ENCODE measurements at places on chromosomes 5 and 9.
A peak's percentile ranks its signal among the peaks of the same experiment; 100 is the strongest.

DNA sequence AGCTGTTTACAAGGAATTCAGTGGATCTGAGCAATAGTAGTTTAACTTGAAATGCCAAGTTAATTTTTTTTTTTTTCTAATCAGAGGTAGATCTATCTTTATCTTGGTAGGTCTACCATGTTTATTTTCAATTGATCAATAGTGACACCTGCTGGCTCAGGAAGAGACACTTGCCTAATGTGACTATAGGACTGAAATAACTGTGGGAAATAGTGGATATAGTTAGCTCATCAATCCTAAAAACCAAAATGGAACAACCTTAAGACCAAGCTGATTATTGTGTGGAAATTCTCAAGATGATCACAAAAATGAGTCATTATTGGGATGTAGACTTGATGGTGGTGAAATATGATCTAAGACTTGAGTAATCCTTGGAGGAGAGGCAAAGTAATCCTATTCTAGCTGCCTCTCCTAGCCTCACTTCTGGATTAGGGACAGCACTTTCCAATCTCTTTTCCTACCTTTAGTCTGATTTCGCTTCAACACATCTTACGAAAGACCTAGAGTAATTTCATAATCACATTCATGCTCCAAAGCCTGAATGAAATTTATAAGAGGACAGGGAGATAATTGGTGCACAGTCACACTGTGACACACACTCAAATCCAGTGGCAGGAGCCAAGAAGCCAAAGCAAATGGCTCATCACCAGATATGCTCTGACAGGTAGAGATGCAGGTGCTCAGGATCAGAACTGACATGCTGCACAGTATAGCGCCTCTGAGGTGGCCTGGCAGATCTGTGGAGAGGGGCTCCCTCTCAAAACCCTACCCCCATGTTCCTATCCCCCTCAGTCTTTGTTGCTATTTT, 156.3 kb downstream of the HMHB1 start:
- DNase-seq = peak; percentile 12

GRCh38 chr5:173873306-173873922, 14.7 kb upstream of the CPEB4 start:
- no peak for DNase-seq

GRCh38 chr9:14591411-14591810, 101.8 kb downstream of the ZDHHC21 start:
- DNase-seq = no peak

DNA sequence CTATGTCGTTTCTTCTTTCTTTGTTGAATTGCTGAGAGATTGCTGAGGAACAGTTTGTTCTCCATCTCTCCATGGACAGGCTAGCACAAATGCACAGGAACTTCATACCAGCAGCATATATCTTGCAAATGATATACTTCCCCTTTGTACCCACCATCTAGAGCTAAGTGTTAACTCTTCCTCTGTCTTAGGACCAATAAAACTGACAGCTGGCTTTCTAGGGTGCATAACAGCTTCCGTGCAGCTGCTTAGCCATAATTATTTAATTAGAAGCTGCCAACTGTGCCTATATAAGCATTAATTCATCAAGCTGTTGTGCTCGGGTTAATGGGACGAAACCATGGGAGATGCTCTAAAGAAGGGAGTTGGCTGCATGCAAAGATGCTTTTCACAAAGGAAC, 38.7 kb downstream of the KCTD16 start:
- no peak for DNase-seq

DNA sequence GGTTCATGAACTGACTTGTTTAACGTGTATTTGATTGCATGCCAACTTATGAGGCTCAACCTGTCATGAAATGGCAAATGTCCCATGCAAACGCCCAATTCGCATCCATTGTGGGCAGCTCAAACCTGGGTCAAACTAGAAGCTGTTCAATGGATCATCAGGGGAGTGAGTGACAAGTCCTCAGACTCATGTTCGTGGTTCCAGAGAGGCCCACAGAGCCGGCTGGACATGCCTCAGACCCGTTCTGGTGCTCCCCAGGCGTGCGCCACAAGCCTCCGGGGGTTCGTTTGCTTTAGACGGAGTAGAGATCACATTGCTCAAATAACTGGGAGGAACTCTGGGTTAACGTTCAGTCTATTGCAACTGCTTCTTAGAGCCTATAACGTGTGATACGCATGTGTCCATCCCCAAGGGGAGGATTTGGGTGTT, 15.0 kb downstream of the GFI1B start:
- no peak for DNase-seq

GRCh38 chr9:123072407-123072995, 39.0 kb downstream of the GPR21 start:
- no peak for DNase-seq

DNA sequence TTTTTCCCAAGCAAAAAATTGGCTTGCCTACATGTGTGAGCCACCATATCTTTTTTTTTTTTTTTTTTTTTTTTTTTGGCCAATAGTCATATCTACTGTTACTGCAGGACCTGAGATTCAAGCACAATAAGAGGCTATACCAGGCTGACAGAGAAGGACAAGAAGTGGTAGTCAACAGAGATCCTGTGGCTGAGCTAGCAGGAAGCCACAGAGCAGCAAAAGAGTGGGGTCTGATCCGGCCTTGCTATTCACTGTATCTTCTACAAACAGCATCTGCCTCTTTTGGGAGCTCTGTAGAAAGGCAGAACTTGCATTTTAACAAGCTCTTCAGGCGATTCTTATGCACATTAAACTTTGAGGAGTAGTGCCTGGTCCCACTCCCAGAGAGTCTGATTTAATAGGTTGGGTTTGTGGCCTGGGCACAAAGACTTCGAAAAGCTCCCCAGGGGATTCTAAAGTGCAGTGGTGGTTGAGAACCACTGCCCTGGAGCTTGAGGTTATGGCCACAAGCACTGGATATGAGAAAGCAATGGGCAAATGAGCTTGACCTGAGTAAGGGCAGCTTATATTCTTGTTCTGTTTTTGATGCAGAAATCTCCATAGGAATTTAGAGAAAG, 162.8 kb downstream of the PIK3R1 start:
- DNase-seq = peak; percentile 26

- no peak for DNase-seq
Observed at GRCh38 chr9:83141887-83142286, 78.9 kb upstream of the RASEF start.

GRCh38 chr9:138022756-138023393, 145.3 kb downstream of the CACNA1B start:
- no peak for DNase-seq

DNA sequence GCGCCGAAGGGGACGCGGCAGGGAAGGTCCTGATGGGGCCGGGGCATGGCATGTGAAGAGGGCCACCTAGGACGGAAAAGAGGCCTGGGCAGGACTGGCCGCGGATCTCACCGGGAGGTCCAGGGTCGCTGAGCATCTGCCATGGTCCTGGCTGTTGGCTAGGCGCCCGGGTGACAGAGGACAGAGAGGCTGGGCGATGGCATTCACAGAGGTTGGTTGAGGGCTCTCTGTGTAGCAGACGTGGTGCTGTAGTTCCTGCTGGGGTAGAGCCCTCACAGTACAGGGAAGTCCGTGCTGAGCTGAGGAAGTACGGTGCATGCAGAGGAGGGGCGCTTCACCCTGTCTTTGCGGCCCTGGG, 427 bp downstream of the PCYOX1L start:
- DNase-seq = peak; percentile 34

GRCh38 chr5:167785106-167785505, 506.3 kb upstream of the WWC1 start:
- no peak for DNase-seq

GRCh38 chr9:19998823-19999455, 210.1 kb upstream of the SLC24A2 start:
- no peak for DNase-seq

GRCh38 chr5:131587541-131587940, 47.5 kb downstream of the RAPGEF6 start:
- DNase-seq = no peak

All from CD4-positive, alpha-beta T cell treated with Interleukin-15 for 4 hours (primary cell).